ENCODE measurements at places on chromosomes 13 and 19.

GRCh38 chr19:15828121-15828610 lies 12.7 kb upstream of the OR10H1 start:
- DNase-seq: no peak

DNA sequence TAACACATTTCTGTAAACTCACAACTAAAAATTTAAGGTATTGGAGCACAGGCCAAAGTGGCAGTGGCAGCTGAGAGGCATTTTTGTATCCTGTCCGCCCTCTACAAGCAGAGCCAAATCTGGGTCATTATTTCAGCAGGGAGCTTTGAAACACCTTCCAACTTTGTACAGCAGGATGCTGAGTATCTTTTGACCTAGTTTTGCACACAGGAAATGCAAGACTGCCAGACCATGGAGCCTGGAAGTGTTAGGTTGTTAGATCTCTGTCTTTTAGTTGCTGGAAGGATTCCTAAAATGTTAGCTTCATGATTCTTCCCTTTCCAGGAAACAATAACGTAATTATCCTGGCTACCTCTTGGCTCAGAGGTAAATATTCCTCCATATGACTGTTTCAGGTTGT lies 148.6 kb upstream of the ATXN8OS start:
- no peak for DNase-seq

DNA sequence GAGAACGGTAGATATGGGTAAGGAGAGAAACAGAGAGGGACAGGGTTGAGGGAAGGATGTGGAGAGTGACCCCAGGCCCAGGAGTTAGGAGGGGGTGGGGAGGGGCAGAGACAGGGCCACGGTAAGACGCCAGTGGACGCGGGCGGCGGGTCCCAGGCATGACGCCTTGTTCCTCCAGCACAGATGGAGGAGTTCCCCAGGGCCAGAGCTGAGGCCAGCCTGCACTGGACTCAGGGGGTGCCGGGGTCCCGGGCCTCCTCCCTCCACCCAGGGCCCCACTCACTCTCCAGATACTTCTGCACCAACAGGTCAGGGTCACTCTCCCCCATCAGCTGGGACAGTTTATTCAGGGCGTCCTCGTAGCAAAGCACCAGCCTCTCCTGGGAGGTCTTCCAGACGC lies 22.0 kb upstream of the EMP3 start:
- no peak for DNase-seq

GRCh38 chr19:51621178-51621577 lies 9.0 kb downstream of the SIGLEC5 start:
- DNase-seq: no peak

GRCh38 chr13:79724348-79725103 lies 243.6 kb downstream of the NDFIP2 start:
- DNase-seq: no peak

GRCh38 chr13:54347531-54347930 lies 1318.9 kb downstream of the OLFM4 start:
- DNase-seq: no peak

DNA sequence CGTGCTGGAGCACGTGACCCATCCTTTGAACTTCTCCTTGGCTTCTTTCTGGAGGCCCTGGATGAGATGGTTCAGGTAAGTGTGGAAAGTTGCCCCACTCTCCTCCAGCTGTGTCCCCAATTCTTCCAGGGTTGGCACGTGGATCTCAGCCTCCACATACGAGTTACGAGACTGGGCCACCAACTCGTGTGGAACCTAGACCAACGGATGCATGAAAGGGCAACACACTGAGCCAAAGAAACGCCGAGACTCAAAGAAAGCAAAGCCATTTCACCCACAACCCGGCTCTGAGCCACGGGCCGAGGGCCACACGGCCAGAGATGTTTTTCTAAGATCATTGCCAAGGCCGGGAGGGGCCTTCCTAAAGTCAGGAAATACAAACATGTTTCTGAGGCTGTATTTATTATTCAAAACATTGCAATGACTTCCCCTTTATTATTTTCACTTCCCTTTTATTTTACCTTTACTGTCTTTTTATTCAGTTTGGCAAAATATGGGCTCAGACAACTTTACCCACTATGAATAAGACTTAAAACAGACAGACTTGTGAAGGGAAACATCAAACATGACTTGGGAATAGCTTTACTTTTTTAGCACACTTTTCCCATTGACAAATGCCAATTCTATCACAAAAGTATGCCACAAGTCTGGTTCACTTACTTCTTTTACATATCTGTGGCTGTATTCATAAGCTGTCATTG lies 94.6 kb downstream of the KL start:
- no peak for DNase-seq

DNA sequence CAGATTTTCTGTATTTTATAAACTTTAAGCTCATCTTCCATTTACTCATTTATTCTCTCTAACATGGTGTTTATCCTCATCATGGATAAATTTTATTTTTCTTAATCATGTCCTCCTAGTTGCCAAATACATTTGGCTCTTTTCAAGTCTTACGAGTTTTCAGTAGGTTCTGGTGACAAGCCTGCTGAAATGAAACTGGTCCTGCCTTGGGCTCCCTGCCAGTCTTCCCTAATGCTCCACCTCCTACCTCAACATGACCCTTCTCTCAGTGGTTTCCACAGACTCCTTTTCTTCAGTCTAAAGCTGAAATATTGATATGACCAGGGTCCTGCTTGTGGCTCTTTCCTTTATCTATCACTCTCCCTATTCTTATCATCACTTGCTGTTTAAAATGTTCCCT lies 81.2 kb downstream of the TRPC4 start:
- no peak for DNase-seq

- DNase-seq: no peak
These were observed 206.6 kb upstream of the SLC10A2 start for GRCh38 chr13:103272770-103273169.

DNA sequence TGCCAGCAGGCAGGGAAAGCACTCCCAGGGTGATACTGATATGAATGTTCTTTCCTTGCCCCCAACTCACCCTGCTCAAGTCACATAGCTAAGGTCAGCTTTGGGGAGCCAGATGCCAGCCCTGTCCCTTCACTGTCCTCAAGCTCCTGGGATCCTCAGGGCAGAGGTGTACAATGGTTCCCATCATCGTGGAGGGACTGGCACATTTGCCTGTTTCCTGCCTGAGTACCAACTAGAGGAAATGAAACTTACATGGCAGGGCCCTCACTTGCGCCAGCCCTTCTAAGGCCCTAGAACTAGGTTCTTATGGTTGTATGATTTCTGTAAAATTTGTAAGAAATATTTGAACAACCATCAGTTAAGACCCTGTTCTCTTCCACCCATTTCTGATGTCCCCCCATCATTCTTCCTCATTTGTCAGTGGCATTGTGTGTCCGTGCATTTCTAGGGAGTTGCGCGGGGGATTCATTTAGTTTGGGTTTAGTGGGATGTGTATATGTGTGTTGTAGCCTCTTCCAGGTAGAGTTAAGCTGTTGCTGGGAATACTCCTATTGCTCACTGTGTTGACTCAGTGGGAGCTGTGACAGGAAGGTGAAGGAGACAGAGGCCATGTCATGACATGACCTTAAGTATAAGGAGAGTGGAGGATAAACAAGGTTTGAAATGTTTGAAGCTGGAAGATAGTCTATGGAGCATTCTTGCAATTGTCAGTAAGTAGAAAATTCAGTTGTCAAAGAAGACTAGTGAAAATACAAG lies 41.3 kb upstream of the RCBTB2 start:
- DNase-seq: no peak

GRCh38 chr19:49182848-49183375 lies 25.3 kb downstream of the TRPM4 start:
- no peak for DNase-seq

DNA sequence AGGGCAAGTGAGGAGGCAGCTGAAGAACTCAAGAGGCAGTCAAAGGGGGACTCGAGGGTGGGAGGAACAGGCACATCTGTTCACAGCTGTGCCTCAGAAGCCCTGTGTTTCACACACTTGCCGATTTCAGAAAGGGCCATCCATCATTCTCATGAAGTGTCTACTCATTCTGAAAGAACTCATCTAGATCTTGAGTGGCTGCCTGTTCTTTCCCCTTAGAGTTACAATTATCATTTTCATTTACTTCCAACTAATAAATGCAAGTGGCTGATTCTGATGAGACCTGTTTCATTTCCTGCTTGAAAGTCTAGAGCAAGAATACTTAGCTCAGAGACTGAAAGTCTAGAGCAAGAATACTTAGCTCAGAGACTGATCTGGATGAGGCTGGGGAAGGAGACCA lies 1145.1 kb downstream of the UQCRFS1 start:
- DNase-seq: no peak

- DNase-seq: no peak
These were observed 2.8 kb upstream of the NUMBL start for GRCh38 chr19:40693150-40693788.

Measured in EL (cell line).